ENCODE measurements at places on chromosomes 12 and 14.

DNA sequence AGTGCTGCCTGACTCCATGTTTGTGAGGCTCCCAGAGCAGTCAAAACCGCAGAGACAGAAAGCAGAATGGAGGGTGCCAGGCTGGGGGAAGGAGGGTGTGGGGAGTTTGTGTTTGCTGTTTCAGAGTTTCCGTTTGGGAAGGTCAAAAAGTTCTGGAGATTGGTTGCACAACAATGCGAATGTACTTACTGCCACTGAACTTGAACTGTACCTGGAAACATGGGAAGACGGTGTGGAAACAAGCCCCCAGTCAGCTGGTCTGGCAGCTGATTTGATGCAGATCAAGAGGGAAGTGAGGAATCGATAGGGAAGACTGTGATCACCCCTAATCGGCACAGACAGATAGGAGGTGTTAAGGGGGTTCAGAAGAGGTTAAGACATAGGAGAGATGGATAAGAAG lies 35.3 kb upstream of the INF2 start:
- DNase-seq: no peak

DNA sequence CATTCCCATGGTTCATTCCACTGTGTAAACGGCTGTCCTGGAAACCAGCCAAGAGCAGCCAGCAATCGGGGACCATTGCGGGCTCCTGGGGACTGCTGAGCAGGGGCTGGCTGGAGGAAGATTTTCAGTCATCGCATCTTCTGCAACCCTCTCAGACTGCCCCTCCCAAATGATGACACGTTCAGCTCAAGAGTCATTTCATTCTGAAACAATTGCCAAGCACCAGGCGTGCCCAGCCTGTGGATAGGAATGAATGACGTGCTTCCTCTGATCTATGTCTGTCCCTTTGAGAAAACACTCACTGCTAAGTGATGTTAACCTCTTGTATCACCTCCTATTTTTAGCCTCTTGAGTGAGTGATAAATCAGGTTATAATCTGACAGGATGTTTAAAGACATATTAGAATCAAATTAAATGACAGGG lies 62.0 kb downstream of the NDUFA12 start:
- peak; percentile 38 for DNase-seq

- no peak for DNase-seq
Measured at GRCh38 chr14:89137526-89138163, 279.4 kb downstream of the FOXN3 start.

DNA sequence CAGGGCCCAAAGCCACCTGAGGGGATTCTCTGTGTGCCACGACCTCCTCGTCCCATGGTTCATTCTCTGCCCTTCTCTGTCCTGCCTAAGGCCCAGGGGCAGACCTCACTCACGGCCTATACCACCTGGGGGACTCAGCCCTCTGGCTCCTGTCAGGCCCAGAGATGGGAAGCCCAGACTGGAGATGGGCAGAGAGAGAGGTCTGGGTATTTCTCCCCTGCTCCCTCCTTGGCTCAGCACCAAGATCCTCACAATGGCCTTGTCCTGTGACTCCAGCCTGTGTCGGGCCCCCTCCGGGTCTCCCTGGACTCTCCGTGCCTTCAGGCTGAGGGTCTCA lies 46.9 kb upstream of the BCL11B start:
- no peak for DNase-seq

GRCh38 chr12:114003286-114003685 lies 37.2 kb upstream of the RBM19 start:
- no peak for DNase-seq

DNA sequence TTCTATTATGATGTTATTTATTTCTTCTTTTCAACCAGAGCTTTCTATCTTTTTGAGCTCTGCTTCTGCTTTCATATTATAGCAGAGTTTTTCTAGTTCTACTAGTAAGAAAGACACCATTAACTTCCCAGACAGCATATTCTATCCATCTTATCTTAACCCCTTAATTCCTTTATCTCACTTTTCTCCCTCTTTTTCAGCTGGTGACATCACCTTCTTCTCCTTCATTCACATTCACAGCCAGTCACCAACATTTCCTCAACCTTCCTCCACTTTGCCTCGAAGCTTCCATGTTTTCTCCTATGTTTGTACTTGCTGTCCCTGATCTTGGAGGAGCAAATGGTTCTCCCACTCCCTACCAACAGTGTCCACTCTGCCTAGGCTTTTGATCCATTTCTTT lies 3.5 kb upstream of the CSRP2 start:
- no peak for DNase-seq

- DNase-seq: no peak
Measured at GRCh38 chr12:70971001-70971794, 50.7 kb upstream of the PTPRR start.

- no peak for DNase-seq
Measured at GRCh38 chr12:2095878-2096277, 43.1 kb downstream of the CACNA1C start.

GRCh38 chr14:61034416-61035120 lies 53.5 kb downstream of the SLC38A6 start:
- no peak for DNase-seq

GRCh38 chr14:71471634-71472355 lies 460.4 kb upstream of the RGS6 start:
- DNase-seq: no peak

GRCh38 chr14:38079886-38080285 lies 127.8 kb upstream of the SSTR1 start:
- DNase-seq: no peak

- no peak for DNase-seq
Measured at GRCh38 chr12:95591731-95592130, 40.5 kb upstream of the USP44 start.

GRCh38 chr12:100955139-100955538 lies 160.6 kb downstream of the ANO4 start:
- no peak for DNase-seq

DNA sequence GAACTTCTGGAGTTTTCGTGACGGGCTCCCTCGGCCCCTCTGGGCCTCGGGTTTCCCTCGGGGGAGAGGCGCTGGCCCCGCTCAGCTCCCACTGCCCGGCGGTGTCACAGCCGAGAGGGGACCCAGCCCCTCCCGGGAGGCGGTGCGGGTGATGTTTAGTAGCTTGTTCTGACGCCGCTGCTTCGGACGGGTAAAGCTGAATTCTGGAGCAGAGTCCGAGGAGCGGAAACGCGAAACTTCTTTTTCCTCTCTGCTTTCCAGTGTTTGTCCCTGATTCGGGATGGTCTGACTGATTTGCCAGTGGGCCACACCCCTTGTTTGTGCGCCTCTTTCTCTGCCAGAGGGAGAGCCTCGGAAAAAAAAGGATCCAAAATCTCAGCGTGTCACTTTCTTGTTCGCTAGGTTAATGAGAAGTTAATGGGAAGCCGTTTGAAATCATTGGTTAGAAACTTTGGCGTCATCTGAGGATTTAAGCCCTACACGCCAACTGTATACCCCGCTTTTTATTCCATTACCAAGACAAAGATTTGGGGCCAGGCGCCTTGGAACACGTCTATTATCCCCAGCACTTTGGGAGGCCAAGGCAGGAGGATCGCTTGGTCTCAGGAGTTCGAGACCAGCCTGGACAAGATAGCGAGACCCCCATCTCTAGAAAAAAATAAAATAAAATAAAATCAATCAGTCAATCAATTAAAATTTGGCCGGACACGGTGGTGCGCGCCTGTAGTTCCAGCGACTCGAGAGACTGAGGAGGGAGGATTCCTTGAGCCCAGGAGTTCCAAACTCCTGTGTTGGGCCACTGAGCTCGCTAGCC lies 756 bp downstream of the TULP3 start:
- peak; percentile 18 for DNase-seq

GRCh38 chr14:30195941-30196340 lies 268.3 kb upstream of the PRKD1 start:
- no peak for DNase-seq

DNA sequence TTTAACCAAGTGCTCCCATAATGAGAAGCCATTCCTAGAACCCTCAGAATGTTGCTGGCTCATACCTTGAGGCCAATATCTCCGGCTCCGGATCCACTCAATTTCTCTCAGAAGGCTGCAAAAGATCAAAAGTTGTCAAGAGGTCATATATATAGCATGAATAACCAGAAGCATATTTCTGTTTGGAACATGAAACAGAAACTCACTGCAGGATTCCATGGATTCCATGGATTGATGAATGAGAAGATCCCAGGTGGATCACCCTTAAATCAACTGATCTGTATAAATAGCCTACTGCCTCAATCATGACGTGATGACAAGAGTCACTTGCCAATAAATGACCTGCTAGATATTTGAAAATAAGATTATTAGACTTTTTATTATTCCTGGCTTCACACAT lies 3.3 kb upstream of the NT5DC3 start:
- DNase-seq: no peak

DNA sequence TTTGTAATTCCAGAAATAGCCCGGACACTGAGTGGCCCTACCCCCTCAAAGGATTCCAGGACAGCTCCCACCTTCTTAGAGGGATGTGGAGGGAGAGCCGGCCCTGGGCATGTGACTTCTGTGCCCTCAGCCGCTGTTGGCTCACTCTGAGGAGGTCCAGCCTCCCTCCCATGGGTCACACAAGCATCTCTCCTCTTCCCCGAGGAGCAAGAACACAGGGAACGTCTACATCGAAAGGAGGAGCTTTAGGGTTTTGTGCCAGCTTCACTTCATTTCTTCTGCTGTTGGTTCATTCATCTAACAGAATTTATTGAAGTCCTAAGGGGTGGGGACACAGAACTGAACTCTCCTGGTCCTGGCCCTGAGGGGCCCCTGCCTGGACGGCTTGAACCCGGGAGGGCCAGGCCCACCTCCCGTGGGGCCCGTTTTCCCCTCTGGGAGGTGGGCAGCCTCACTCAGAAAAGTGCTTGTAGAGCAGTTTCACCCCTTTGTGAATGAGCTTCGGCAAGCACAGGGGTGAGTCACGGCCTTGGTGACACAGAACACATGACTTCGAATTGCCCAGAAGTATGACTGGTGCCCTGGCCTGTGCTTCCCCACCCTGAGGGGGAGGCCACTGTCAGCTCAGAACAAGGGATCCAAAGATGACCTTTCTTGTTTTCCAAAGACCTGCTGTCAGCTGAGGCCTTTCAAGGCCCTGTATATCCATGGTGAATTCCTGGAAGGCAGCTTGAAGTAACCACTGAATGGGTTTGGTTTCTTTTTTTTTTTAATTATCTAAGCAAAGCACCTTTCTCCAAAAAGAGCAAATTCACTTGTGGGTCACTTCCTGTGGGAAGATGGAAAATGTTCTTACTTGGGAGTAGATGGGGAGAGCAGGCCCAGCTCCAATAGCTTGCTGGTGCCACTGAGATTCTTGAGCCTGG lies 39.2 kb downstream of the NFKBIA start:
- peak; percentile 66 for DNase-seq

GRCh38 chr14:95057851-95058250 lies 99.5 kb downstream of the DICER1 start:
- no peak for DNase-seq

- DNase-seq: peak; percentile 45
Measured at GRCh38 chr12:90013409-90013808, 304.8 kb upstream of the ATP2B1 start.

- DNase-seq: no peak
Measured at GRCh38 chr12:102702447-102703114, 214.5 kb downstream of the PAH start.

GRCh38 chr12:43154498-43155045 lies 397.4 kb downstream of the ADAMTS20 start:
- no peak for DNase-seq

GRCh38 chr12:104006929-104007328 lies 41.3 kb downstream of the TDG start:
- no peak for DNase-seq

GRCh38 chr12:25017336-25017735 lies 68.4 kb upstream of the BCAT1 start:
- no peak for DNase-seq

DNA sequence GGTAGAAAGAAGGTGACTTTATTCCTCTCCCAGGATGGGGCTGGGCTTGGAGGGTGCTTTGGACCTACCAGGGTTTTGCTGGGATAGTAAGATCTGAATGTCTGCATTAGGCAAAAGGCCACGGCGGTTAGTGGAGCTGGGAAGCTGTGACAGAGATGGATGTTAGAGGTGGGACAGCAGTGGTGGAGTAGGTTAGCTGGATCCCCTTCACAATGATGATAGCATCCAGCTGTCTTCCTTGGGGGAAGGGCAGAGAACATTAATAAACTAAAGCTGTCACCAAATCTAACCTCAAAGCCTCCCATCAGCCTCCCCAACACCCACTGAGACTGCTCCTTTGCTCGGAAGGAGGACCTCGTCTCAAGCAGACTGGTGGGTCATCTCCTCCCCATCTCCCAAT lies 104.8 kb downstream of the GPATCH2L start:
- DNase-seq: no peak

- peak; percentile 65 for DNase-seq
Measured at GRCh38 chr12:123937707-123938591, 34.7 kb downstream of the CCDC92 start.

DNA sequence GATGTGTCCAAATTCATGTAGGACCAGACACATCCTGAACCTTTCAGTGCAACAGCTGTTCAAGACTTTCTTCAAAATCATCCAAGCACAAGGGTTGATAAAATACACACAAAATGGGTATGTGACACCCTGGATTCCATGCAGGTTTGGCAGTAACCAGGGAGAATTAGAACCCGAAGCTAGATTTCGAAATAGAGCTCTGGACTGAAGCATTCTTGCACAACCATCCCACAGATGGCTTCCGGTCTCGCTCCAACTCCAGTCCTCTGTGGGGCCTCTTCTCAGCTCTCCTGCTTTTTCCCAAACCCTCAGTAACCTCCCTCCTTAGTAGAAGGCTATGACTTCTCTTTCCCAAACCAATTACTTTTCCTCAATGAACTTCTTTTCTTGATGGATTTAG lies 171.3 kb downstream of the TTC7B start:
- DNase-seq: no peak

DNA sequence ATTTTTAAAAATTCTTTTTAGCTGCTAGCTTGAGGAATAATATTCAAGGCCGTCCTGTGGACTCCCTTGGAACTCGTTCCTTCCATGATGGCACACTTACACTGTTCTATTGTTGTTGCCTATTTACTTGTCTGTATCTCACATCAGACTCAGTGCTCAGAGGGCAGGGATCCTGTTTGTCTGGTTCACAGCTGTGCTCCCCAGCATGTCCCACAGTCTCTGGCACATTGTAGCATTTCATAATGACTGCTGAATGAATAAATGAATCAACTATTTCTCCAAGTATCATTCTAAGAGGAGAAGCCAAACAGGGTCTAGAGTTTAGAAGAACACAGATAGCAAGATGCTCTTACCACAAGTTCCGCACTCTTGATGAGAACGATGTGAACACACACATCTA lies 48.0 kb downstream of the NTN4 start:
- no peak for DNase-seq

- DNase-seq: no peak
Measured at GRCh38 chr14:98927986-98928385, 344.0 kb downstream of the BCL11B start.

- no peak for DNase-seq
Measured at GRCh38 chr14:99242816-99243721, 28.9 kb downstream of the BCL11B start.

DNA sequence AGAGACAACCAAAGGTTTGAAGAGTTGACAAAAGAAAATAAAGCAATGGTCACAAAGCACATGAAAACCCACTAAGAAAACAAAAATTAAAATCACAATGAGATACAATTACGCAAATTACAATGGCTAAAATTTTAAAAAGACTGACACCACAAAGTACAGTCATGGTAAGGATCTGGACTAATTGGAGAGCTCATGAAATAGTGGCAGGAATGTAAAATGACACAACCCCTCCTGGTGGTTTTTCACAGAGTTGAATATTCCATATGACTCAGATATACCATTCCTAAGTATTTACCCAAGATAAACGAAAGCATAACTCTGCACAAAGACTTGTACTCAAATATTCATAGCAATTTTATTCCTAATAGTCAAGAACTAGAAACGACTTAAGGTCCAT lies 65.9 kb downstream of the NOVA1 start:
- DNase-seq: no peak

All from CD4-positive, alpha-beta T cell treated with Interleukin-15 for 4 hours (primary cell).